ENCODE measurements at places on chromosomes 7 and 10. TPM values are rescaled to one million over a fixed set of nuclear protein-coding genes. Genes with fewer than 3 reads are reported as not detected.

DNA sequence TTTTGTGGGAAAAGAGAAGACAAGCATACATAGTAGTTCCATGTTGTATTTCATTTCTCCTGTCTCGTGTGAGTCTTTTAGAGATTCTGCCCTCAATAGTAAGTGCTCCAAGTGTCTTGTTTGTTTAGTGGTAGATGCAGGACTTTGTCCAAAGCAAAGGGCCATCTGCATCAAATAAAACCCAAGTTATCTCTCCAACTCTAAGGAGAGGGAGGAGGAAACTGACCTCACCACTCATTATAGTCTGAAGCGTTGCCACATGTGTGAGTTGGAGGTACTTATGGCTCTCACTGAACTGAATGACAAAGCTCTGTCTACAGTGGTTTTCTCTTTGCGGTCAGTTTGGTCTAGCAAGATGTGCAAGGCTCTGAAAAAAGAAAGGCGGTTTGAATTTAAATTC is 272.6 kb downstream of the DOCK4 start:
- DNase-seq = no peak

DNA sequence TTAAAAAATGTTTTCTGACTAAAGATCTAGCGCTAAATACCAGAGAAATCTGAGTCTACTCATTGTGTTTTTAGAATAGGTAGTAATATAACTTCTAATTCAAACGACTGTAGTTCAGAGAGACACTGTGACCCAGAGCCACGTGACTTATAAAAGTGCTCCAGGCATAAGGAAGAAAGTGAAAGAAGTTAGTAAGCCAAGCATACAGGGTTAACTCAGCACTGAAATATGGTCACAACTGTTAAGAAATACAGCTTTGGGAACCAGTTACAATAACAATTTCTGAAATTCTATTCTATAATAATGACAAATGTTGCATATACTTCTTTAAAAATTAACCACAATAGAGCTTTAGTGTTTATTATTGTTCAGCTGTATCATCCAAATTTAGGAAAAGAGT is 119.1 kb downstream of the TFEC start:
- no peak for DNase-seq

DNA sequence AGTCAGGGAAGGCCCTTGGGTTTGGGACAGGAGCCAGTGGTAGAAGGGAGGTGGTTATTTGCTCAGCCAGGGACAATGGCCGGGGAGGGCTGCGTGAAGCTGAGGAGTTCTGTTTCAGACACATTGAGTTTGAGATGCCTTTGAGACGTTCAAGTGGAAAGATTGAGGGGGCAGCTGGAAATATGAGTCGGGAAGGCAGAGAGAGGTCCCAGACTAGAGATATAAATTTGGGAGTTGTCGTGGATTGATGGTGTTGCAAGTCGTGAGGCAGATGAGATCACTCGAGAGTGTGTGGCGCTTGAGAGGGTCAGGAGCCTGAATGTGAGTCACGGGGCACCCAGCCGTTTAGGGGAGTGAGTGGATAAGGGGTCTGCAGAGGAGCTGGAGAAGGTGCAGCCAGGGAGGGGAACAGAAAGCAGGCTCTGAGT is 73.3 kb downstream of the ZMIZ1 start:
- no peak for DNase-seq

DNA sequence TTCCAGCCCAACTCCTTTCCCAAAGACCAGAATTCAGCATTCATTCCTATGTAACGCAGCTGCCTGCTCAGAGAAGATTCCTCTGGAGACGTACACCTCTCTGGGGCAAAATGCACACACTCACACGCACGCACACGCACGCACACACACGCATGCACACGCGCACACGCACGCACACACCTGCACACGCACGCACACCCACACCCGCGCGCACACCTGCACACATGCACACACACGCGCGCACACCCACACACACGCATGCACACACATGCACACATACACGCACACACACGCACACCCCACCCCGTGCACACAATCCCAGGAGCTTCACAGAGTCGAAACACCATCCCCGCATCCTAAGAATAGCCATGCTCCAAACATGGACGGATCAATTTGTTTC is 13.0 kb downstream of the MMD2 start:
- DNase-seq = no peak

- no peak for DNase-seq
These were observed 28.9 kb upstream of the RBM20 start for GRCh38 chr10:110615057-110615747.

Gene CHST3
- total RNA-seq = 5.4 TPM

Gene PAX4
- not detected for total RNA-seq
